ENCODE measurements at places on chromosomes 7 and 10.

DNA sequence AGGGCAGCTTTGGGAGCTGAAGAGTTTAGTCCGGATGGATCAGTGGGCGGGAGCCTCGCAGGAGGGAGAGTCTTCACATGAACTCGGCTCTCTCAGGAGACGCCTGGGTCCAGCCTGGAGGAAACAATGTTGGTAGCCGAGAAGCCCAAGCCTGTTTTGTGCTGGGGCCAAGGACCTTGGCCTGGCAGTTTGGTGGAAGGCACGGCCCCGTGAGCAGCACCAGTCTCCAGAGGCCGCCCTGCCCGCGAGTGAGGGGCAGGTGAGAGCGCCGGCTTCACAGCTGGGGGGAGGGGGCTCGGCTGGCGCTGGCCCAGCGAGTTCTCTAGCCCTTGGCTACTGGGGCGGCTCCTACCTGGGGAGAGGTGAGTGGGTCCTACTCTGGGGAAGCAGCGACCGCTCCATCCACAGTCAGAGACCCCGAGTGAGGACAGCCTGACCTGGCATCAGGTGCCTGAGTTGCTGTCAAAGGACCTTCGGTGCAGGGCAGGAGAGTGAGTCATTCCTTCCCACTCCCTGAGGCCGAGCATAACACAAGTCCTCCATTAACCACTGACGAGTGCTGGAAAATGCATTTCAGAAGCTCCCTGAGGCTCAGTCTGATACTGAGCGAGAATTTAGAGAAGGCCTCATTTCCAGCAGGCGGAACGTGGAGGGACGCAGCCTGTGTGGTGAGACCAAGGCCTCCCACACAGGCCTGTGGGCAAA, 89.3 kb upstream of the DIP2C start:
- DNase-seq: peak; percentile 41

DNA sequence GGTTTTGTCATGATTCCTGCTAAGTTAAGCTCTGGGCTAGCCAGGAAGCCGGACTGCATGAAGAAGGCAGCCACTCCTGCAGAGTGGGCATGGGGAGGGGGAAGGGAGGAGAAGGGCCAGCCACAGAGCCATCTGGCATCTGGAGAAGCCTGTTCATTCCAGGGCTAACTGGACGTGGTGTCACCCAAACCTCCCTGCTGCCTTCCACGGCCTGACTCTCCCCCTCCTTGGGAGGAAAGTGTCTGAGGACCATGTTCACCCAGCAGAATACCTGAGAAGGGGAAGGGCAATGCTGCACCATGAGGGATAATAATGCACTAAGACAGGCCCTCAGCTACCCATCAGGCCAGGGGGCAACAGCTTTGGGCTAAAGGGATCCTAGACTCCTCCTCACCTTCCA, 15.4 kb downstream of the AQP1 start:
- DNase-seq: no peak

DNA sequence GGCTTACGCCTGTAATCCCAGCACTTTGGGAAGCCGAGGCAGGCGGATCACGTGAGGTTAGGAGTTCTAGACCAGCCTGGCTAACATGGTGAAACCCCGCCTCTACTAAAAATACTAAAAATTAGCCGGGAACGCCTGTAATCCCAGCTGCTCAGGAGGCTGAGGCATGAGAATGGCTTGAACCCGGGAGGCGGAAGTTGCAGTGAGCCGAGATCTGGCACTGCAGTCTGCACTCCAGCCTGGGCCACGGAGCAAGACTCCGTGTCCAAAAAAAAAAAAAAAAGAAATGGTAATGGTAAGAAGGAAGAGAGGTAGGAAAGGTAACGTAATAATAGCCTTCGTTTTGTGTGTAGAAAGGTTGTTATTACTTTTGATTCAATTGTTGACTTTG, 1.2 kb downstream of the HSPA14 start:
- peak; percentile 43 for DNase-seq

- DNase-seq: peak; percentile 42
Measured at GRCh38 chr7:17651863-17652385, 288.4 kb downstream of the SNX13 start.

DNA sequence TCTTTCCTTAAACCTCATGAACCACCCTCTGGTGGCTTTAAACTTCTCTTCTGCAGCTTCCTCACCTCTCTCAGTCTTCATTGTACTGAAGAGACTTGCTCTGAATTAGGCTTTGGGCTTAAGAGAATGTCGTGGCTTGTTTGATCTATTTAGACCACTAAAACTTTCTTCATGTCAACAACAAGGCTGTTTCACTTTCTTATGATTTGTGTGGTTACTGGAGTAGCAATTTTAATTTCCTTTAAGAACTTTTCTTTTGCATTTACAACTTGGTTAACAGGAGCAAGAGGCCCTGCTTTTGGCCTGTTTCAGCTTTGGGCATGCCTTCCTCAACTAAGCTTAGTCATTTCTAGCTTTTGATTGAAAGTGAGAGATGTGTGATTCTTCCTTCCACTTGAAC, 38.1 kb upstream of the CDHR3 start:
- no peak for DNase-seq

GRCh38 chr7:155694851-155695250, 50.4 kb downstream of the RBM33 start:
- peak; percentile 13 for DNase-seq
